GM12878 (cell line): ENCODE measurements at places on chromosomes 7 and 10. TPM values are rescaled to one million over a fixed set of nuclear protein-coding genes. Genes with fewer than 3 reads are reported as not detected.

DNA sequence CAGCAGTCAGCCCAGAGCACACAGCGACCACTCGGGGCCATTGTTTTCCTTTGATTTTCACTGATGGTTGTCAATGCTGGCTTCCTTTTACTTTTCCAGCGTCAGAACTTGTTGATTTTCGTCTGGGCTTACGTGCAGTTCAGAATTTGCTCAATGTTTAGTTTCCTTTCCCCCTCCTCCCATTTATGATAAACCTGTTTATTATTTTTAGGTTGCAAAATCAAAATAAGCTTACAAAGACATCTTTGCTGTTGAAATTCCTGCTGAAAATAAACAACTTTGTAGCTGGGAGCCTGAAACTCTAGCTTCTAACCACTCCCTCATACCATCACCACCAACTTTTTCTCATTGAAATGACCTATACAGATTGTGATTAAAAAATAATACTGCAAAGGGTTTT, 83.1 kb upstream of the LYZL1 start:
- H3K4me1 ChIP-seq = no peaks in the 10 kb centered on the region
- H3K27me3 ChIP-seq = no peaks in the 10 kb centered on the region
- H3K4me3 ChIP-seq = no peak overlapping the region
- H3K27ac ChIP-seq = no peak overlapping the region

The NXPH1 gene
- polyA plus RNA-seq = not detected in 2 replicates

GRCh38 chr10:44946205-44946604, 13.4 kb upstream of the RASSF4 start:
- H3K36me3 ChIP-seq = no peaks in the 10 kb centered on the region
- H3K27me3 ChIP-seq = no peaks in the 10 kb centered on the region
- peaks cover 51% of the 10 kb centered on the region for H3K4me1 ChIP-seq
- DNase-seq = no peak

- no peak overlapping the region for H3K27ac ChIP-seq
- no peaks in the 10 kb centered on the region for H3K27me3 ChIP-seq
- H3K4me1 ChIP-seq = peaks cover 7% of the 10 kb centered on the region
- no peak for DNase-seq
- peaks cover under 1% of the 10 kb centered on the region for H3K36me3 ChIP-seq
These were observed 15.6 kb downstream of the RHEB start for GRCh38 chr7:151503902-151504714.

DNA sequence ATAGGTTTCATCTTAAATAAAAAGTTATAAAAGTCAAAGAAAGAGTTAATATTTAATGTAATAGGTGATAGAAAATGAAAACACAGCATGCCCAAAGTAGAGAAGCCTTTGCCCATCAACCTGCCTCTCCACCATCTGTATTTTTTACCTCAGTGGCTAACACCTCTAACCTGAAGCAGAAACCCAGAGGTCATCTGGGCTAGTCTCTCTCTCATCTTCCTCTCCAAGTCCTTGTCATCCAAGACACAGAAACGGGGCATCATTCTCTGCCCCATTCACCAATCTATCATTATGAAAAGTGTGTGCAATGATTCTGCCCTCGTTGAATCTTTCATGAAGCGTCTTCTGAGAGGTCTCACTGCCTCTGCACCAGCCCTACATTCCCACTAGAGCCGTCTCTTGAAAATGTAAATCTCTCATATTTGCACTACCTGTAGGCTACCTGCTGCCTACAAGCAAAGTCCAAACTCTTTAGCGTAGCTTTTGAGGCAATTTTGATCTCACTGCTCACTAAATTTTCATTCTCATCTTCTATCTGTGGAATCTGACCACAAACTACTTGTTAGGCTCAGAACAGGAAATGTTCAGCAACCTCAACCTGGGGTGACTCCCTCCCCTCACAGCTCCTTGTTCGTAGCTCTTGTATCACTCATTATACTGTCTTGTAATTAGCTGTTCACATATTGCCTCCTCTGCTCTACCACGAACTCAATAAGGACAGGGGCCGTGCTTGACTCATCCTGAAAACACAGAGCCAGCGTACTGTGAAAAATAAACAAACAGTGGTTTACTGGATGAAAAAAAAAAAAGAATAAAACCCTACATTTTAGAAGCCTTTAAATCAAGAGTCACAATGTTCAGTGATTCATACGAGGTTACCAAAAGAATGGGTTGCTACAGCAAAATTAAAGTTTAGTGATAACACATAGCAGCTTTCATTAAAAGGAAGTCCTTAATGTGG, 83.1 kb downstream of the CTNNA3 start:
- no peak overlapping the region for H3K4me3 ChIP-seq
- no peaks in the 10 kb centered on the region for H3K4me1 ChIP-seq
- no peaks in the 10 kb centered on the region for H3K36me3 ChIP-seq
- DNase-seq = peak; percentile 59
- no peaks in the 10 kb centered on the region for H3K27me3 ChIP-seq

GRCh38 chr7:47232751-47233412, 349.0 kb downstream of the TNS3 start:
- H3K27ac ChIP-seq = no peak overlapping the region
- no peaks in the 10 kb centered on the region for H3K4me1 ChIP-seq
- no peak for DNase-seq
- no peak overlapping the region for H3K4me3 ChIP-seq

GRCh38 chr10:80472234-80473095, 18.4 kb downstream of the TSPAN14 start:
- peak overlapping the region; percentile 87 for H3K27ac ChIP-seq
- H3K4me3 ChIP-seq = peak overlapping the region; percentile 35
- peaks cover 5% of the 10 kb centered on the region for H3K36me3 ChIP-seq
